ENCODE measurements at places on chromosomes 3 and 15.

- DNase-seq, result no peak
These were observed 48.4 kb downstream of the MOBP start for GRCh38 chr3:39515681-39516441.

DNA sequence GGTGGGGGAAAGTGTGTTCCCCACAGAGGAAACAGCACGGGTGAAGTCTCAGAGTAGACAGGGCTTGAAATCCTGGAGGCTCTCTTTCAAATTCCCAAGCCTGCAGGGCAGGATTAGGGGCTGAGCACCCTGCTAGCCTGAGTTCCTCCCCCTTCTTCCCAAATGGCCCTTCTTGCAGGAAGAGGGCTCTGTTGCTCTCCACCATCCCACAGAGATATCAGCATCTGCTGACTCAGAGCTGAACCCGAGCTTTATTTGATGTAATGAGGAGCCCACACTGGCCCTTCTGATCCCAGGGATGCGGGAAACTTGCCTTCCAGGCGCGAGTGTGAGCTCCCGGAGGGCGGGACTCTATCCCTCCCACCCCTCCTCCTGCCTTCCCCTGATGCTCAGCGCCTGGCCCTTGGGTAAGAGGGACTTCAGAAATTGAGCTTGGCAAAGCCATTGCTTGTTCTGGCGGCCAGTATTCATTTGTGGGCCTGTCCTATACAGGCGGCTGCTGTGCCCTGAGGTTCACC is 1.4 kb upstream of the STRA6 start:
- no peak for DNase-seq

GRCh38 chr3:111739311-111739911 is 119.7 kb upstream of the PHLDB2 start:
- DNase-seq, result no peak

DNA sequence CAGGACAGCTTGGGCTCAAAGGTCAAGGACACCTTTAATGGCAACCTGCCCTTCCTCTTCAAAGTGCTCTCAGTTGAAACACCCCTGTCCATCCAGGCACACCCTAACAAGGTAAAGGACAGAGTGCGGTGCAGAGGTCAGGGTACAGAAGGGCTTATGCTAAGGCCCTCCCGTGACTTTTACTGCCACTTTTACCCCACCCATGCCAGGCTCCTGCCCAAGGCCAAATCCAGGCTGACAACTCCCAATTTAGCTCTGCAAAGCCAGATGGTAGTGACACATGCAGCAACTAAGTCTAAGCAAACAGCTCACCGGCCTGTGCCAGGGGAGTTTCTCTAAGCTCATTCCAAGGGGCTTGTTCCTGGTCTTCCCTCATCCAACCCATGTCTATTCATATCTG is 1.6 kb downstream of the MPI start:
- DNase-seq, result no peak

GRCh38 chr15:35055416-35056105 is 29.5 kb downstream of the NANOGP8 start:
- no peak for DNase-seq

Data from neural crest cell (in vitro differentiated cells).